Activated T-cell treated with anti-CD3 and anti-CD28 coated beads, Interleukin-2, amount 50 U/mL, for 48 hours (primary cell): ENCODE measurements at places on chromosomes 6 and 20.

DNA sequence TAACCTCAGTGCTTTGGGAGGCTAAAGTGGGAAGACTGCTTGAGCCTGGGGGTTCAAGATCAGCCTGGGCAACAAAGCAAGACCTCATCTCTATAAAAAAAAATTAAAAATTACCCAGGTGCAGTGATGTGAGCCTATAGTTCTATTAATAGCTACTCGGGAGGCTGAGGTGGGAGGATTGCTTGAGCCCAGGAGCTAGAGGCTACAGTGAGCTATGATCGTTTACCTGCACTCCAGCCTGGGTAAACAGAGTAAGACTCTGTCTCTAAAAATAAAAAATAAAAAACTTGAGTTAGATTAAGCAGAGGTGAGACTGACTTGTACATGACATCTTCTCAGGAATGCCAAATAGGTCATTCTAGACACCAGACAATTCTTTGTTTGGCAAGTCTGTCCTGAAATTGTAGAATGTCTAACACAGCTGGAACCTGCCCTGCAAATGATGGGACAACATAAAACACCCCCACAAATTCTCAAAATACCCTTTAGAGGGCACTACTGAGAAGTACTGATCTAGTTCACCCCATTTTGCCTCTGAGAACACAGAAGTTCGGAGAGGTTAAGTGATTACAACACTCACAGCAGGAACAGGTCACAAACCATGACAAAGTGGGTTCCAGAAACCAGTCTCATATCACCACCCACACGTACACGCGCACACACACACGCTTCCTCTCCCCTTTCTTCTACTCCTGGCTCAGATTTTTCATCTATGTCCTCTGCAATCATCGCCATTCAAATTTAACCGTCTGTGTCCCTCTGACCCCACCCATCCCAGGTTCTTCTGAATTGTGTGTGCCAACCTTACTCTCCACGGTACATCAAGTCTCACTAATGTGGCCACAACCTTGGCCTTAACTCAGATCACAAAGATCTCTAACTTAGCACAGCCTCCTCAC is 38.3 kb downstream of the ARHGAP18 start:
- DNase-seq: peak; percentile 74

GRCh38 chr6:52362443-52363227 is 684 bp downstream of the PAQR8 start:
- no peak for DNase-seq

GRCh38 chr6:38937839-38938613 is 110.6 kb upstream of the GLP1R start:
- DNase-seq: no peak

DNA sequence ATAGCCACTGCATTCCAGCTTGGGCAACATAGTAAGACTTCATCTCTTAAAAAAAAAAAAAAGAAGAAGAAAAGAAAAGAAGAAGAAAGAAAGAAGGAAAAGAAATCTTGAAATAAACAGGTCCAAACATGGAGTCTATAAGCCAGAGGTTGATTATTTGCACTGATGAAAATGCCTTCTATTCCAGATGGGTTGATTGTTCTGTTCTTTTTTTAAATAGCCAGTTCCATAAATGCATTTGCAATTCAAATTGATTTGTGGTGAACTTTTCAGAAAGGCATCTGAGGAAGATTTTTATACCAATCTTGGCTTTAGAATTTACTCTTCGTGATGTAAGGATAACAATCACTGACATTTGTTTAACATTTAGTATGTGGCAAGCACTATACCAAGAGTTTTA is 243.8 kb upstream of the PLN start:
- DNase-seq: no peak

DNA sequence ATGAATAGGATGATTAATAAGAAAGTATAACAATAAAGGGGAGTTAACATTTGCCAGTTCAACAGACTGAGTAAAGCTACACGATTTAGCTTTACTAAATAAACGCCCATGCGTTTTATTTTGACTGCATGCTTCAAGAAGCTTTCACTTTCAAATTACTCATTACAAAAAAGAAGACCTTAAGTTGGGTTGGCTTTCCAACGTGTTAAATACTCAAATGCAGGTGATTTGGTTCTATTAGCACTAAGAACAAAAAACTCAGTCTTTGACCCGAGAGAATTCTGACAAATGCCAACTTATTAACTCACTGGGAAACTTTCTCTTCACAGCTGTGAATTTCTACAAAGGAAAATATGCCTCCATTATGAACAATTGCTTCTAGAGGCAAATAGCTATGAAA is 24.8 kb downstream of the RNF146 start:
- no peak for DNase-seq

- DNase-seq: no peak
Measured at GRCh38 chr6:395432-396125, 4.0 kb downstream of the IRF4 start.

DNA sequence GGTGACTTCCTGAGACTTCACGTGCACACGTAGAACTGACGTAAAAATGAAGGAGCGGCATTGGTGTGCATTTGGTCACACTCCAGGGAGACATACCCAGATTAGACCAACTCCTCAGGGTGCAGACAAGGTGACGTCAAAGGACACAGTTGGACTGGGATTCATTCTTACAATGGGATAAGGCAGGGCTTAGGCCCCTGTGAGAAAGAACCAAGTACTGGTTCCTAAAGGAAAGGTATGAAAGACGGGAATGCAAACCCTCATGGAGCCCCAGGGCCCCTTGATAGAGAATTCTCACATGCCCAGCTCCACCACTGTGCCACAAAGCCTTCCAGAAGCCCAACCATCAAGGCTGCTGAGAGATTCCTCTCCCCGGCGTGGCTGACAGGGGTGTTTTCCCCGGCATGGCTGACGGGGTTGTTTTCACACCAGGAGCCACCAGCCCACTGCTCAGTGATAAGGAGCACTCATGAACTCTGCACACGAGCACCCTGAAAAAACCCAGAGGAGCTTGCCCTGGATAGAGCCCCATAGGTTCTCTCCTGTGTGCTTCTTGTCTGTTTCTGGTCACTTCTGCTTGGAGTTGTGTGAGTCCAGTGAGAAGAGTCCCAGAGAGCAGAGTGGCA is 90.1 kb downstream of the CAP2 start:
- DNase-seq: no peak

- no peak for DNase-seq
Measured at GRCh38 chr6:93779086-93779841, 359.9 kb upstream of the EPHA7 start.

- DNase-seq: no peak
Measured at GRCh38 chr6:75116946-75117345, 88.9 kb downstream of the COL12A1 start.

- no peak for DNase-seq
Measured at GRCh38 chr6:6697620-6698019, 109.1 kb downstream of the LY86 start.

GRCh38 chr20:49394264-49394663 is 88.2 kb downstream of the KCNB1 start:
- DNase-seq: no peak

DNA sequence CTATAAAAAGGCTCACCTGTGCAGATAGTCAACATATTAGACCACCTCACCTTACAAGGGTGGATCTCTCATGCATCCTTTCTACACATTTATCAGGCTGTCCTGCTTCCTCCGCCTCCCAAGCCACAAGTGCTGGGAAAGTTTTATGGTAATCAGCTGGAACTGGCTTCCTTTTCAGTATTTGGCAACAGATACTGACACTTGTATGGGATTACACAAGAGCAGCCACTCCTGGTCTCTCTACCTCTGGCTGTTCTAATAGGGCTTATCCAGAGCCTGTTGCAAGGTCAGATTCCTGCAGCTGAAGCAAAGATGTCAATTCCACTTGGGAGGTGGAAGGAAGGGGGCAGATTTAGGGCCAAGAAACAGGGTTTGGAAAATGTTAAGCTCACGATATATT is 503 bp upstream of the GPLD1 start:
- no peak for DNase-seq

- DNase-seq: no peak
Measured at GRCh38 chr6:23929201-23929600, 196.8 kb upstream of the NRSN1 start.

DNA sequence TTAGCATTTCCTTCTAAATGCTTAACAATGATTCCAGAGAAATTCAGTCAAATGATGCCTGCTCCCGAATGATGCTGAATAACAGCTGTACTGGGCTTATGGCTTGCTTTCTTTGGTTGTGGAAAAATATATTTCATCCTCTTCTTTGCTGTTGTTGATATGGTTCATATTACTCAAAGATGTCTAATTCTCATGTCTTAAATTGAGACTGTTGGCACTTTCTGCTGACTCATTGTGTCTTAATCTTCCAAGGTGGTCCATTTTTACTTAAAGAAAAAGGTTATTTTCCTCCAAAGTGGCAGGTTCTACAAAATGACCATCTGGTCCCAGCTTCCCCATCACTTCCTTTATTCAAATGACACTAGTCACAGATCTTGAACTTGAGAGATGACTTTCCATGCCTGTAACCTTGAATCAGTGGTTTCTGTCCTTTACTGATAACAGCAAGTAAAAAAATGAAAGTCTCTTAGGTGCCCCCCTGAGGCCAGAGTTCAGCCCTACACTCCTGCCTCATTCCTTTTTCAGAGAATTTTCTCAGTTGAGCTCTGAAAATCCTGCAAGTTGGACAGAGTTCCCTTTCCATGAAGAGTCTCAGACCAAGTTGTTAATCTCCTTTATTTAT is 6.9 kb downstream of the SNAP25 start:
- DNase-seq: no peak

DNA sequence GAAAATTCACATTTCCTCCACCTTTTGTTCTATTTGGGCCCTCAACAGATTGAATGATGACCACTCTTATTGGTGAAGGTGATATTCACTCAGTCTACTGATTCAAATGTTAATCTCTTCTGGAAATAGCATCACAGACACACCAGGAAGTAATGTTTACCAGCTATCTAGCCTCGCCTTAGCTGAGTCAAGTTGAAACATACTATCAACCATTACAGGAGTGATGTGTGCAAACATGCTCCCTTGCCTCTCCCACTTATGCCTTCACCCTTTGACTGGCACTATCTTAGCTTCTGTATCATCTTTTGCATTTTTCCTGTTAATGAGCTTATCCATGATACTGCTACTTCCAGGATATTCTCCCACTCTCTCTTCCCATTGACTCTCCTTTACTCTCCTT is 191.9 kb downstream of the CENPW start:
- DNase-seq: no peak

DNA sequence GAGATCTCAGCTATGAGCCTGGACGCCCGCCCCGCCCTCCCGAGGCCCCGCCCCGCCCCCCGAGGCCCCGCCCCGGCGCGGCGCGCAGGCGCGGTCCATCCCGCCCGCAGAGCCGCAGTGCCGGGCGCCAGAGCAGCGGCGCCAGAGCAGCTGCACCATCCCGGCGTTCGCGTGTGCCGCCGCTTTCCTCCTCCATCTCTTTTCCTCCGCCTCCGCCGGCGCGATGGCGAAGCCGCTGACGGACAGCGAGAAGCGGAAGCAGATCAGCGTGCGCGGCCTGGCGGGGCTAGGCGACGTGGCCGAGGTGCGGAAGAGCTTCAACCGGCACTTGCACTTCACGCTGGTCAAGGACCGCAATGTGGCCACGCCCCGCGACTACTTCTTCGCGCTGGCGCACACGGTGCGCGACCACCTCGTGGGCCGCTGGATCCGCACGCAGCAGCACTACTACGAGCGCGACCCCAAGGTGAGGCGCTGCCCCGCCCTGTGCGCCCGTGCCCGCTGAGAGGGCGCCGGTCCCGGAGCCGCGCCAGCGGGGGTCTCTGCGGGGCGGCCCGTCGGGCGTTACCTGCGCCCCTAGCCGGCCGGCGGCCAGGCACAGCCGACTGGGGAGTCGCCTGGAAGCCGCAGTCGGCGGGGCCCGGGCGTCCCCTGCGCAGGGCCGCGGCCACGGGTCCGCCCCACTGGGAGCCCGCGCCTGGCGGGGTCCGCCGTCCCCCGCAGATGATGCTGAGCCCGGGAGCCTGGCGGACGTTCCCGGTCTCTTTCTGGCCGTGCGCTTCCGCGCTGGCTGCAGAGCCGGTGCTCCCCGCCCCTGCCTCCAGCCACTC is at the start of gene PYGB:
Gene PYGB, plus strand, starts transcription at position 130 of the 830 bp plus-strand sequence. Its CDS starts 94 bp downstream, at position 224.
- peak; percentile 86 for DNase-seq

DNA sequence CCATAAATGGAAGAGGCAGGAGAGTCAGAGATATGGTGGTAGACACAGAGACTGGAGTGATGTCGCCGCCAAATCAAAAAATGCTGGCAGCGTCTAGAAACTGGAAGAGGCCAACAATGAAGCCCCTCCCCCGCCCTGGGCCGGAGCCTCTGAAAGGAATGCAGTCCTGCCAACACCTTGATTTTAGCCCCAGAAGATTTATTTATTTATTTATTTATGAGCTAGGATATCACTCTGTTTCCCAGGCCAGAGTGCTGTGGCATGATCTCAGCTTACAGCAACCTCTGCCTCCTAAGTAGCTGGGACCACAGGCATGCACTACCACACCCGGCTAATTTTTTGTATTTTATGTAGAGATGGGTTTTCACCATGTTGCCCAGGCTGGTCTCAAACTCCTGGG is 82.6 kb upstream of the CCDC167 start:
- no peak for DNase-seq

GRCh38 chr6:45718131-45718530 is 297.5 kb downstream of the CLIC5 start:
- DNase-seq: no peak
